ENCODE measurements at places on chromosomes 6 and 20. TPM values are rescaled to one million over a fixed set of nuclear protein-coding genes. Genes with fewer than 3 reads are reported as not detected.

Gene SIRPB1
- 0.57 TPM for total RNA-seq

Gene PROKR2
- total RNA-seq = not detected

Gene CCR6
- not detected for total RNA-seq

Gene SLC22A7
- not detected for total RNA-seq

Gene TFAP2A
- total RNA-seq = 18.7 TPM

Gene BTN1A1
- total RNA-seq = not detected

Gene ZNF165
- 1.3 TPM for total RNA-seq

Gene PRR18
- total RNA-seq = 0.17 TPM

Gene KHDC1L
- total RNA-seq = not detected

Gene ADGB
- total RNA-seq = not detected

Gene SLC22A1
- 2.8 TPM for total RNA-seq

Data from A549 treated with CpdA at 1 μM for 4 hours (cell line).